ENCODE measurements at places on chromosomes 5 and 9. TPM values are rescaled to one million over a fixed set of nuclear protein-coding genes. Genes with fewer than 3 reads are reported as not detected.

GRCh38 chr9:97307500-97308163 lies at the start of gene CCDC180:
CCDC180 (plus strand) TSS chr9:97307659; CDS start chr9:97308064, 405 bp downstream.
- no peak for DNase-seq
- H3K4me3 ChIP-seq: no peak within 1 kb of the TSS
- H3K27ac ChIP-seq: no peak within 1 kb of the TSS
- peaks cover 7% of the 10 kb centered on the region for H3K4me1 ChIP-seq

- H3K4me3 ChIP-seq: no peak overlapping the region
- no peak for DNase-seq
- H3K27ac ChIP-seq: no peak overlapping the region
- no peaks in the 10 kb centered on the region for H3K4me1 ChIP-seq
These were observed 102.2 kb downstream of the ADAMTS12 start for GRCh38 chr5:33789567-33789957.

DNA sequence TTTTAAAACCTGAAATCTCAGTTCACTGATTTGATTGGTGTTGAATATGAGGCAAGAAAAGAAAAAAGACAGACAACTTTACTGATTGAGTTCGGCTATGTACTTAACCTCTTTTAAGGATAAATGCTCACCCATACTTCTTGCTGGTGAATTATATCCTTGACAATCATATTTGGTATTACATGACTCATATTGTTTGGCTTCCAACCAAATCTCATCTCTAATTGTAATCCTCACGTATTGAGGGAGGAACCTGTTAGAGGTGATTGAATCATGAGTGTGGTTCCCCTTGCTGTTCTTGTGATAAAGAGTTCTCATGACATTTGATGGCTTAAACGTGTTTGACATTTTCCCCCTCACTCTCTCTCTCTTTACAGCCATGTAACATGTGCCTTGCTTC lies 255.6 kb upstream of the IZUMO3 start:
- no peaks in the 10 kb centered on the region for H3K27me3 ChIP-seq
- H3K36me3 ChIP-seq: no peaks in the 10 kb centered on the region
- no peaks in the 10 kb centered on the region for H3K4me1 ChIP-seq
- H3K4me3 ChIP-seq: no peak overlapping the region

- peaks cover 16% of the 10 kb centered on the region for H3K4me1 ChIP-seq
- H3K4me3 ChIP-seq: no peak overlapping the region
- H3K27ac ChIP-seq: no peak overlapping the region
- DNase-seq: no peak
- H3K27me3 ChIP-seq: no peaks in the 10 kb centered on the region
These were observed 81.2 kb upstream of the MAP3K1 start for GRCh38 chr5:56734091-56734694.

GRCh38 chr9:110069326-110070248 lies 138.4 kb downstream of the C9orf152 start:
- no peaks in the 10 kb centered on the region for H3K36me3 ChIP-seq
- no peak for DNase-seq
- no peaks in the 10 kb centered on the region for H3K27me3 ChIP-seq

- no peak overlapping the region for H3K4me3 ChIP-seq
- no peaks in the 10 kb centered on the region for H3K36me3 ChIP-seq
- no peaks in the 10 kb centered on the region for H3K4me1 ChIP-seq
These were observed 55.2 kb upstream of the IL12B start for GRCh38 chr5:159385536-159385935.

DNA sequence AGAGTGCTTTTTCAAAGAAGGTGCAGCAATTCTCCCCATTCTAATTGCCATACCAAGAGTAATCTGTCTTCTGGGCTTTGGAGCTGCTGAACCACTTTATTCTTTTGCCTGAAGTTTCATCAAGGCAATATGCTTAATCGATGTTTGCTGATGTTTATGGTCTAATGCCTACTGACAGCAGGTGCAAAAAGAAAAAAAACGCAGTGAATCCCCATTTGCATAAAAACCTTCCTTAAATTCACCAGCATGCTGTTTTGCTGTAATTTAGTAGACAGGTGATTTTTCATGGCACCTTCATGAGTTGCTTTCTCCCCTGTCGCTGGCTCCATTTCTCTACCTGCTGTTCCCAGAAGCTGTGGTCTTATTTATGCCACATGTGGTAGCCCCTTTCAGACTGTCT lies 83.1 kb upstream of the MAST4 start:
- no peaks in the 10 kb centered on the region for H3K27me3 ChIP-seq
- H3K4me3 ChIP-seq: no peak overlapping the region
- no peak overlapping the region for H3K27ac ChIP-seq
- no peaks in the 10 kb centered on the region for H3K36me3 ChIP-seq
- no peaks in the 10 kb centered on the region for H3K4me1 ChIP-seq

- no peaks in the 10 kb centered on the region for H3K36me3 ChIP-seq
- DNase-seq: no peak
- H3K4me1 ChIP-seq: no peaks in the 10 kb centered on the region
These were observed 79.2 kb downstream of the PLK2 start for GRCh38 chr5:58380655-58381054.

GRCh38 chr9:5857928-5858327 lies 25.0 kb upstream of the ERMP1 start:
- no peak overlapping the region for H3K4me3 ChIP-seq
- no peak overlapping the region for H3K27ac ChIP-seq

SCGB3A2 gene
- total RNA-seq: not detected
